ENCODE measurements at places on chromosomes 1 and 21. TPM values are rescaled to one million over a fixed set of nuclear protein-coding genes. Genes with fewer than 3 reads are reported as not detected.

Gene AKIRIN1
- 53.4 TPM for polyA plus RNA-seq

DNA sequence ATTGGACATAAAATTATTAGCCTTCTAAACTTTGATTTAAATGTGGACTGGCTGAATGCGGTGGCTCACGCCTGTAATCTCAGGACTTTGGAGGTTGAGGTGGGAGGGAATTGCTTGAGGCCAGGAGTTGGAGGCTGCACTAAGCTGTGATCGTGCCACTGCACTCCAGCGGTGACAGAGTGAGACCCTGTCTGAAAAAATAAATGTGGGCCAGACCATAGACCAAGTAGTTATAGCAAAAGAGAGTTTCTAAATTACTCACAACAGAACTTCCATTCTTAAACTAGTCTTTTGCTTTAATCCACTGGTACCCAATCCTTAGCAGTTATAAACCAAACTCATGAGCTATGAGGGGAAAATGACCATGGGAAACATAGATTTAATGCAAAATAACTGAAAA is 35.2 kb downstream of the RAP1A start:
- H3K27me3 ChIP-seq: no peaks in the 10 kb centered on the region
- no peaks in the 10 kb centered on the region for H3K4me1 ChIP-seq
- H3K4me3 ChIP-seq: no peak overlapping the region
- H3K27ac ChIP-seq: no peak overlapping the region

- no peak for DNase-seq
- H3K27ac ChIP-seq: no peak overlapping the region
- no peak overlapping the region for H3K4me3 ChIP-seq
- no peaks in the 10 kb centered on the region for H3K36me3 ChIP-seq
Measured at GRCh38 chr1:245791410-245792312, 636.9 kb downstream of the KIF26B start.

Gene GREM2
- 26.1 TPM for polyA plus RNA-seq

DNA sequence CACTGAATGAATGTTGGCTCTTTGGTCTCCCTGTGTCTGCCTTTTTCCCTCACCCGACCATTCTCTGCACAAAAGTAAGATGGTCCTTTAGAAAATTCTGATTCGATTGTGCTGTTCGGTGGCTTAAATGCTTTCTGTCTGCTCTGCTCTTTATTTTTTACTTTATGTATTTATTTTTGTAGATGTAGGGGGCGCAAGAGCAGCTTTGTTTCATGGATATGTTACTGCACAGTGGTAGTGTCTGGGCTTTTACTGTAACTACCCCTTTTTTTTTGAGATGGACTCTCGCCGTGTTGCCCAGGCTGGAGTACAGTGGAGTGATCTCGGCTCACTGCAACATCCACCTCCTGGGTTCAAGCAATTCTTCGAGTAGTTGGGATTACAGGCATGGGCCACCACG is 15.7 kb downstream of the NLRP3 start:
- H3K27ac ChIP-seq: no peak overlapping the region
- no peaks in the 10 kb centered on the region for H3K4me1 ChIP-seq
- no peaks in the 10 kb centered on the region for H3K27me3 ChIP-seq
- DNase-seq: no peak
- no peaks in the 10 kb centered on the region for H3K36me3 ChIP-seq

- no peak overlapping the region for H3K27ac ChIP-seq
- no peaks in the 10 kb centered on the region for H3K4me1 ChIP-seq
- H3K27me3 ChIP-seq: no peaks in the 10 kb centered on the region
- no peak overlapping the region for H3K4me3 ChIP-seq
Measured at GRCh38 chr21:20802631-20803260, 195.5 kb upstream of the NCAM2 start.

Gene CCDC181
- 0.40 TPM for polyA plus RNA-seq

Gene LDLRAD2
- polyA plus RNA-seq: 0.03 TPM

GRCh38 chr1:232211149-232211548 is 418.8 kb downstream of the SIPA1L2 start:
- H3K36me3 ChIP-seq: no peaks in the 10 kb centered on the region
- no peak for DNase-seq
- H3K4me3 ChIP-seq: no peak overlapping the region
- no peaks in the 10 kb centered on the region for H3K27me3 ChIP-seq
- H3K4me1 ChIP-seq: no peaks in the 10 kb centered on the region

Gene IL20
- not detected for polyA plus RNA-seq

DNA sequence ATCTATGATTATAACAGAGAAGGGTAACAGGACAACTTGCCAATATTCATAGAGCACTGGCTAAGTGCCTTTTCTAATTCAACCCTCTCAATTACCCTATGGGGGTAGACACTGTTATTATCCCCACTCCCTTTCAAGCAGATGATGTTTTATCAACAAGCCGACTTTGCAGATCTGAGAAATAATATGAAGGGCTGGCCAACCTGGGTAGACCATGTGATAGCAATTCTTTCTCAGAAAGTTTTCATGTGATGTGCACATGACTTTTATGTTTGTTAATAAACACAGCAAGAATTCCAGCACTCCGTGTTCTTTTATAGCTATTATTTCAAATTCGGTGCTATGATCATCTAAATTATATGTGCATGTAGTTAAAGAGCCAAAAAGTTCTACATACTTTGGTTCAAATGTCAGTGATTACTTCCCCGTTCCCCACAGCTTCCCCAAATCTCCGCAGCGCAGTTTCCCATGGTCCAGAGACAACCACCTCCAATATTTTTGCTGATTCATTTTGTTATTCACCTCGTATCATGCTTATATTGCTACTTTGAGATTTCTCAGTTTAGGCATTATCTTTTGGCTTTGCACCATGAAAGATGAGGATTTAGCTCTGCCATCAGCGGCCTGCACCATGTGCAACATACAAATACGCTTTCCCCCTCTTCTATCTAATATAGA is 96.7 kb upstream of the GADD45A start:
- H3K4me1 ChIP-seq: peaks cover 4% of the 10 kb centered on the region
- no peak overlapping the region for H3K27ac ChIP-seq
- no peaks in the 10 kb centered on the region for H3K27me3 ChIP-seq
- DNase-seq: no peak

GRCh38 chr1:201014816-201015200 is 8.7 kb downstream of the KIF21B start:
- H3K27ac ChIP-seq: no peak overlapping the region
- peaks cover 26% of the 10 kb centered on the region for H3K27me3 ChIP-seq
- H3K4me3 ChIP-seq: no peak overlapping the region
- peak; percentile 44 for DNase-seq
- no peaks in the 10 kb centered on the region for H3K36me3 ChIP-seq

Gene KMO
- 0.07 TPM for polyA plus RNA-seq

Gene CSF3R
- not detected for polyA plus RNA-seq

GRCh38 chr1:212107481-212107880 is 71.9 kb downstream of the DTL start:
- H3K27ac ChIP-seq: no peak overlapping the region
- peaks cover 2% of the 10 kb centered on the region for H3K4me1 ChIP-seq
- no peaks in the 10 kb centered on the region for H3K27me3 ChIP-seq

- H3K4me3 ChIP-seq: no peak overlapping the region
- no peaks in the 10 kb centered on the region for H3K36me3 ChIP-seq
- no peaks in the 10 kb centered on the region for H3K27me3 ChIP-seq
- H3K4me1 ChIP-seq: peaks cover 8% of the 10 kb centered on the region
- peak; percentile 95 for DNase-seq
Measured at GRCh38 chr1:45929257-45929687, 125.9 kb downstream of the MAST2 start.

DNA sequence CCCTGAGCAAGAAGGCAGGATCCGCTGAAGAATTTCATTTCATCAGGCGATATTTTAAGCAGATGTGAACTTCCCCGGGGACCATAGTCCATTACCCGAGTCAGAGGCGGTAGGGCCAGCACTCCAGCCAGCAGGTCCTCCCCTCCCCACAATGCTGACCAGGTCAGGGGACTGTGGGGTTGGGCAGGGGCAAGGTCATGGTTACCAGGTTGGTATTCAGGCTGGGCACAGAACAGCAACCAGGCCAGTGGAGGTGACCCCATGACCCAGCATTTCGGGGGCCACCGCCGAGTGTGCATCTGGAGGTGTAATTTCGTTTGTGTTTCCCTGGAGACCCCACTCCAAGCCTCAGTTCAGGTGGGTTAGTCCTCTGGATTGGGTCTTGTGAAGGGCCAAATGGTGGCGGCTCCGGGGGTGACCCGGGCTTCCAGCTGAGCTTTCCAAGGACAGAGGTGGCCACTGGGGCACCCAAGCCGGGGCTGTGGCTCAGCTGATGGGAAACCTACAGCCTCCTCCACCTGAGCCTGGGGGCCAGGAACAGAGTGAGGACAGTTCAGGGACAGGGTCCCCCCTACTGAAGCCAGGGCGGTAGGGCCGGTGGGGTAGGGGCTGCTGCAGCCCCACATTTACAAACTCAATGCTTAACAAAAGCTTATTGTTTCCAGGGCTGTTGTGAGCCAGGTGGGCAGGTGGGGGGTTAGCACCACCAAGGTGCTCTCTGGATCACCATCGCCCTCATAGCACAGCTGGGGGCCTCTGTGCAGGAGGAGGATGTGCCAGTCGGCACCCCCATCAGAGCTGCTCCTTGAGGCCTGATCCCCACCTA is 2.8 kb downstream of the PRDM16 start:
- no peaks in the 10 kb centered on the region for H3K36me3 ChIP-seq
- no peak overlapping the region for H3K27ac ChIP-seq
- H3K4me1 ChIP-seq: no peaks in the 10 kb centered on the region
- no peak for DNase-seq

DNA sequence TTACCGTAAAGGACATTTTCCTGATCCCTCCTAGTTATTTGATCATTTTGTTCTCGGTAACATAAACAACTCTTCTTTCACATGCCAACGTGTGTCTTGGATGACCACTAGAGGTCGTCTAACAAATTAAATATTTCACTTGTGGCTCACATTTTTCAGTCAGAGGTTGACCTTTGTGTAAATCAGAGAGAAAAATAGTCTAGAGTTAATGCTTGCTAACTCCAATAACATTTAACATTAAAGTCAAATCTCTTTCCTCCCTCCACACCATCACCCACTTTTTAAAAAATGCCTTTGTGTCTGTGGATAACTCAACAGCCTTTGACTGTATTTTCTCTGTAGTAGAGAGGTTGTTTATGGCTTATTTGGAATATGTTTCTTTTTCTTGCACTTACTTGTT is 220.5 kb upstream of the B3GALT2 start:
- DNase-seq: peak; percentile 81
- H3K4me3 ChIP-seq: no peak overlapping the region
- no peaks in the 10 kb centered on the region for H3K4me1 ChIP-seq
- no peak overlapping the region for H3K27ac ChIP-seq

DNA sequence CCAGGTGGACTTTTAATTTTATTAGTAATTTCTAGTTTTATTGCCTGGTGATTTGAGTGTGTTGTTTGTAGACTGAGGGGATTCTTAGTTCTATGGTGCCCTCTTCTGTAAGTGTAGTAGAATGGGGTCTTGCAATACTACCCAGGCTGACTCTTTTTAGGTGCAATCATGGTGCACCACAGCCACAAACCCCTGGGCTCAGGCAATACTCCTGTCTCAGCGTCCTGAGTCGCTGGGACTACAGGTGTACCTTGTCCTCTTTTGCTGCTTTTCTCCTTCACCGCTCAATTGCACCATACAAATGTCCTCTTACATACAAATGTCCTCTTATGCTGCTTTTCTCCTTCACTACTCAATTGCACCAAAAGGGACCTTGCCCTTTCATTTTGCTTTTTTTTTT is 43.1 kb downstream of the SCP2 start:
- no peak overlapping the region for H3K4me3 ChIP-seq
- H3K36me3 ChIP-seq: no peaks in the 10 kb centered on the region

DNA sequence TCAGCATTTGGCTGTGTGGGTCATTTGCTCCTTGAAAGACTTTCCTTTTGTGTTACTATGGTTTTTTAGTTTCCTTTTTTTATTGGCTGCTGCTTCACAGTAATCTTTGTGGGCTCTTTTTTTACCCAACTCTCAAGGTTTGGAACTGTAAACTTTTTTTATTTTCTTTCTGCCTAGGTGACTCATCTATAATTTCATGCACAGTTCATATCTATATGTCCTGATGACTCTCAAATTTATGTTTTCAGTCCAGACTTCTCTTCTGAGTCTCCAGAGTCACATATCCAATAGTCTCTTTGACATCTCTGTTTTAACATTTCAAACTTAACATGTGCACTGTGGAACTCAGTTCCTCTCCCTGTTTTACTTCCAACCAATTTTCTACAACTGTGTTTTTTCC is 83.4 kb downstream of the ATF6 start:
- no peak overlapping the region for H3K27ac ChIP-seq
- peaks cover 4% of the 10 kb centered on the region for H3K4me1 ChIP-seq
- no peak overlapping the region for H3K4me3 ChIP-seq
- H3K27me3 ChIP-seq: no peaks in the 10 kb centered on the region

- no peaks in the 10 kb centered on the region for H3K4me1 ChIP-seq
- DNase-seq: no peak
- H3K27me3 ChIP-seq: no peaks in the 10 kb centered on the region
- H3K36me3 ChIP-seq: no peaks in the 10 kb centered on the region
- no peak overlapping the region for H3K4me3 ChIP-seq
- H3K27ac ChIP-seq: no peak overlapping the region
Measured at GRCh38 chr1:48250572-48250971, 28.1 kb downstream of the SLC5A9 start.

Gene PIGM
- 6.4 TPM for polyA plus RNA-seq

GRCh38 chr1:117070124-117070523 is 10.0 kb downstream of the TTF2 start:
- H3K4me1 ChIP-seq: no peaks in the 10 kb centered on the region
- H3K27ac ChIP-seq: no peak overlapping the region
- DNase-seq: peak; percentile 90
- no peak overlapping the region for H3K4me3 ChIP-seq

GRCh38 chr1:17409391-17409811 is 30.1 kb downstream of the RCC2 start:
- H3K36me3 ChIP-seq: peaks cover 13% of the 10 kb centered on the region
- H3K27me3 ChIP-seq: no peaks in the 10 kb centered on the region
- no peaks in the 10 kb centered on the region for H3K4me1 ChIP-seq
- no peak overlapping the region for H3K4me3 ChIP-seq

DNA sequence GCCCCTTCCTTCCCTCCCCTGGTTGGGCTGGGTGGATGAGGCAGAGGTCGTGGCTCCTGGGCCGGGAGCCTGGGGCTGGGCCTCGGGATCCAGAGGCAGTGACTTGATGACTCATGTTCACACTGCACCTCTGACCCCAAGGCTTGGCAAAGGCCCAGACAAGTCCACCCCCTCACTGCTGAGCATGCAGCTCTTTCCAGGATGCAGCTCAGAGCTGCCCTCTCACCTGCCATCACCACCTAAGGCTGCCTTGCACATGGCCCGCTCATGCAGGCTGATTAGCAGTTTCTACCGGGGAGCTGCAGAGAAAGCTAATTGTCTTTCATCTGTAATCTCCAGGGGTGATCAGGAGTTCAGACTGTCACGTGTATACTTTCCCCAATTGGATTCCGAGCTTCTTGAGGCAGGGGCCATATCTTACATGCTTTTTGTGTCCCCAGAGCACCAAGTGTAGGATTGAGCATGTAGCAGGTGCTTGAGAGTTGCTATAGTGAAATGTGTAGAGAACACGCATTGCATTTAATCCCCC is 62.1 kb downstream of the LRRN2 start:
- no peaks in the 10 kb centered on the region for H3K36me3 ChIP-seq
- no peak overlapping the region for H3K27ac ChIP-seq
- no peak overlapping the region for H3K4me3 ChIP-seq
- DNase-seq: peak; percentile 56
- no peaks in the 10 kb centered on the region for H3K27me3 ChIP-seq

Gene OR2L13
- polyA plus RNA-seq: not detected

GRCh38 chr1:15322648-15323350 is 75.8 kb downstream of the FHAD1 start:
- no peak for DNase-seq
- no peak overlapping the region for H3K27ac ChIP-seq
- H3K4me1 ChIP-seq: peaks cover 3% of the 10 kb centered on the region
- H3K4me3 ChIP-seq: no peak overlapping the region
